GM12892 (cell line): ENCODE measurements at places on chromosomes 16 and 17.

DNA sequence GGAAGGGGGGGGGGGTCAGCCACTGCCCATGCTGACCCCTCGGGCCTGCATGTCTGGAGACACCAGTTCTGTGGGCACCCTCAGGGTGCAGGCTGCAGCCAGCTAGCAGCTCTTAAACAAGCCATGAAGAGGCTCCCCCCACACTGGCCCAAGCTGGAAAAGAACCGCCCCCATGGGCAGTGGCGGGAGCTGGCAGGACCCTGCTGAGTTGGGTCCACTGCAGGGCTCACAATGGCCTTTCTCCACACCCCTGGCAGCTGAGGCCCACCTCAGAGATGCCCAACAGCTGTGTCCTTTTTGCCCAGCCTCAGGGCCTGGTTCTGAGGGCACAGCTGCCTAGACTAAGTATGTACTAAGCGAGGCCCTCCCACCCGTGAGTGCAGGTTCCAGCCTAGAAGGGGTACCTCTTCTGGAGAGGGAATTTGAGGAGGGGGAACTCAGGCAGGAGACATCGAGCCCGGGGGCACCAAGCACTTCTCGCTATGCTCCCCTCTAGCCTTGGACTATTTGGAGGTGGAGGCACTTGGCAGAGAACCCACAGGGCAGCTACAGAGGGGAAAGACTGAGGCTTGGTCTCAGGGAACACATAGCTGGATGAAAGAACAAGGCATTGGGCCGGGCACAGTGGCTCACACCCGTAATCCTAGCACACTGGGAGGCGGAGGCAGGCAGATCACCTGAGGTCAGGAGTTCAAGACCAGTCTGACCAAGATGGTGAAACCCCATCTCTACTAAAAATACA, 3.2 kb downstream of the THRA start:
- DNase-seq = no peak

- DNase-seq = no peak
These were observed 27.0 kb downstream of the MYO1D start for GRCh38 chr17:32849879-32850278.

GRCh38 chr16:4283939-4284338, 11.1 kb upstream of the TFAP4 start:
- DNase-seq = no peak

DNA sequence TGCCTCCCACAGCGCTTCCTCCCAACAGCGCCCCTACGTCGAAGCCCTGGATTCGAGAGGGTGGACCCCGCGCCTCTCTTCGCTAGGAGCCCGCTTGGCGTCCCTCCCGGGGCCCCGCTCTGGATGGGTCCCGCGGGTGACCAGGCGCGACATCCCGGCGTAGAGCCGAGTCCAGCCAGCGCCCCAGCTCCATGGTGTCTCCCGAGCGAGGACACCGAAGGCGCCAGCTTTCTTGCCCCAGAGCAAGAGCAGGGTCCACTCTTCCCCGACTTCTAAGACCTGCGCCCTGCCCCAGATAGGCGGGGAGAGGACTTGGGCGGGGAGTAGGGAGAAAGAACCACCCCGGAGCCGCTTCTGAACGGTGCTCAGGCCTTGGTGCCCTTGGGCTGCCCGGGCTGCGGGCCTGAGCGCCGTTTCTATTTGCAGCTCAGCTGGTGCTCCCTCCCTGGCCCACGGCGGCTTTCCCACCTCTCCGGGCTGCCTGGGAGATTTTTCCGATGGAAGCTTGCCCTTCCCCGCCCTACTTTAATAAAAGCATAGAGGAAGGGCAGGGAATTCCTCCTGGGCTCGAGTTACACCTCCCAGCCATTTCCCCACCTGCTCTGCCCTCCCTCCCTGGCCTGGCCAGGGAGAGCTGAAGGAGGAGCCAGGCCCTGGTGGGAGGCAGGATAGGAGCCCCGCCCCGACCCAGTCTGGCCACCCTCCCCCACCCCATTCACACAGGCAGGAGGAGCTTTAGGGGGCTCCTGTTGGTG, 1.8 kb downstream of the MMP15 start:
- DNase-seq = no peak

DNA sequence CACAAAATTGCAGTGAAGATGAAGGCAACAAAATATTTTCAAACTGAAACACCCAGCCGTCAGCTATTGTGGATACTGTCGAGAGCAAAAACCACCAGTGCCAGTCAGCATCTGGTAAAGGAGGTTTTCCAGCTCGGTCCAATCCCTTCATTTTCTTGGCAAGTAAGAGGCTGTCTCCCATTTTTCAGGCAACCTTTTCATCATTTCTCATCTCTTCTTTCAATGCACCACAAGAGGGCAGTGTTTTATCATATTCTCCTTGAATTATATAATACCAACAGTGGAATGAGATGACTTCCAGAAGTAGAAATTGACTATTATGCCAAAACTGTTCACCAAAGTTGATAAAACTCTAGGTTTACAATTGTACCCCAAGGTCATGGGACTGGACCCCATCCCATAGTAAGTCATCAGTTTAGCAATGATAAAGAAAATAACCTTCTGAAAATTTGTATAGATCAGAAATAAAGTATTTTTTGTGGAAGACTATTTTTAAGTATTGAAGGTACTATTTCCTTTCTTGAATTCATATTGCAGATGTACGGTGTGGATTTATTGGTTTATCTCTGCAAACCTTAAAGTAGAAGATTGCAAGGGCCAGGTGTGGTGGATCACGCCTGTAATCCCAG, 16.8 kb downstream of the NQO1 start:
- DNase-seq = no peak

DNA sequence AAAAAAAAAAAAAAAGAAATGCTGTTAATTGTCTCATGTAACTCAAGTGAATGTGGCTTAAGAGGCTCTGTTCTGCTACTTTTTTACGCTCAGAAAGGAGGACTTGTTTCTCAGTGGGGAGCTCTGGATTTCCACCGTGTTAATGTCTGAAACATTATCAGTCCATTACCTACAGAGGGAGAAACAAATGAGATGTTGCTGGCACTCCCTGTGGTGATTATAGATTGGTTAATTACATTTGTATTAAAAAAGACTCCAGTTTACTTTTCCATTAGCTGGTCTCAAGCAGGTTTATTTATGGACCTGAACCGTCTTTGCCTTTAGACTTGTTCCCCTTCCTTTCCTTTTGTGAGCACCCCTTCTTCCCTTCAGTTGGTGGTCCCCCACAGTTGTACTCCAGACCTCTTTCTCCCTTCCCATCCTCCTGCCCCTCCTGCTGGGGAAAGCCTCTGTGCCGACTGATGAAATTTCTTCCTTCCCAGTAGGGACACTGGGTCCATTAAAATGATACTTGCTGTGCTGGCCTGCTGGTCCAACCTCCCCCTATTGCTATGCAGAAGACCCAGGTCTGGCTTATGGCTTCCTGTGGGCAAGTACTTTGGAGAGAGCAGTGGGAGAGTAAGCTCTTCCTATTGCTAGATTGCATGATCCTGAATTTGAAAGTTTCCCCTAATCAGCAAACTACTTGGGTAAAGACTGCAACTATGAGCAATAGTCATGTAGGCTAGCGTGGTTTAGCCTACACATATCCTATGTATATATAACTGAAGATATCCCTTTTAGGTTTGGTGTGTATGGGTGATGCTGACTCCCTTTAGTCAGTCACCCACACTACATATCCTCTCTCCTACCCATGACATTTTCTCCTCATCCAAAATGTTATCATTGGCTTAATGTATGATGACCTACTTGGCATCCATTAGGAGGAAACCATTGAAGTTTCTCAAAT, 8.1 kb downstream of the CDC6 start:
- DNase-seq = no peak

GRCh38 chr17:70017112-70017511, 57.9 kb upstream of the KCNJ16 start:
- no peak for DNase-seq

DNA sequence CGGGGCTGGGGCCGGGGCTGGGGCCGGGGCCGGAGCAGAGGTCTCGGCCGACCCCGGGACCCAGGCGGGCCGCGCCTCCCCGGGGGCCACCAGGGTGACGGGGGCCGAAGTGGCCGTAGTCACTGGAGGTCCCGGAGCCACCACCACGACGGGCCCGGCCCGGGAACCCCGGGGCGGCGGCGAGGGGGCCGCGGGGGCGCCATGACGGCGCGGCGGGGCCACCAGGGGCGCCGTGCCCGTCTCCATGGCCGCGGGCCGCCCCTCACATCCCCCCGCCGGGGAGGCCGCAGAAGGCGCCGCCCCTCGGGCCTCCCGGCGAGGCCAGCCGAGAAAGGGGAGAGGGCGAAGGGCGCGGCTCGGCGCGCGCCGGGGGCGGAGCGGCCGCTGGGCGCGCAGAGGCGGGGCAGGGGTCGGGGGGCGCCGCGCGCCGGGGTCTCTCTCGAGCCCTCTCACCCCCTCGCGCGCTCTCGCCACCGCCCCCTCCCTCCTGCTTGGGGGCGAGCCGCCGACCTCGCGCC, 297 bp downstream of the TBC1D10B start:
- DNase-seq = no peak

DNA sequence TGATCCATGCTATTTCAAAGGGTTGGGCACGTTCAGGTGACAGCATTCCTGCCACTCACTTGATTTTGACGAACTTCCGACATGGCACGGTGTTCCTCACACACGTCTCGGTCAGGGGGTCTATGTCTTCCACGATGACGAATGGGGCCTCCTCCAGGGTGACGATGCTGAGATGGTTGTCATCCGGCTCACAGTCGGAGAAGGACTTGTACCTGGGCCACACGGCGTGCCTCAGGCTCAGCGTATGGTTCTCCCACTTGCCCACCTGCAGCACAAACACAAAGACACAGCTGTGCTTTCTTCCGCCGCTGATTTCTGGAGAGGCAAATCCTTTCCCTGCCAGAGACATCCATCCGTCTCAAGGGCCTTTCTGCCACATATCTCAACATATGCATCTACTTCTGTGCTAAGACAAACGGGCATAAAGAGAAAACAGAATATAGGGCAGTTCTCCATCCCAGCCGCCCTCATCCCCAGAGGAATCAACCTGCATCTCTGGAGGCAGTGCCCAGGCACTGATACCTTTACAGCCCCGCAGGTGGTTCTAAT, 332.5 kb downstream of the GRIN2A start:
- DNase-seq = no peak

- no peak for DNase-seq
These were observed 30.8 kb downstream of the NDEL1 start for GRCh38 chr17:8466456-8466855.

GRCh38 chr17:31393749-31394146, 2.3 kb downstream of the RAB11FIP4 start:
- no peak for DNase-seq

GRCh38 chr17:19915245-19915978, 47.7 kb upstream of the ULK2 start:
- no peak for DNase-seq

GRCh38 chr17:82657926-82658325, 9.7 kb upstream of the WDR45B start:
- DNase-seq = no peak

- peak; percentile 52 for DNase-seq
These were observed 42.8 kb upstream of the GSE1 start for GRCh38 chr16:85570213-85570734.

DNA sequence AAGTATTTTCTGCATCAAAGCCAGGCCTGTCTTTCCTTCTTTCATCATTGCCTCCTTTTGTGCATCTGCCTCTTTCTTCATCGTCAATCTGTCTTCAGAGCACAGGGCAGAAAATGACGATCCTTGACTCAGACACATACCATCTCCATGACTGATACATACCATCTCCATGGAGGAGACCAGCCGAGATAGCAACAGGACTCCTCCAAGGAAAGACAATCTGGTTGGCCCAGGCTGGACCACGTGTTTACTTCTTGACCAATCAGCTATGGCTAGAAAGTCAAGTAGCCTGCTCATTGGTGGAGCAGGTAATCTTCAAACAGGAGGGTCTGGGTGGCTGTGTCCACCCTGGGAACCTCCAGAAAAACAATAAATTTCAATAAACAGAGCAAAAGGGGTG, 164.6 kb downstream of the CPPED1 start:
- DNase-seq = no peak

GRCh38 chr16:22346483-22346882, 27.9 kb downstream of the CDR2 start:
- DNase-seq = no peak

DNA sequence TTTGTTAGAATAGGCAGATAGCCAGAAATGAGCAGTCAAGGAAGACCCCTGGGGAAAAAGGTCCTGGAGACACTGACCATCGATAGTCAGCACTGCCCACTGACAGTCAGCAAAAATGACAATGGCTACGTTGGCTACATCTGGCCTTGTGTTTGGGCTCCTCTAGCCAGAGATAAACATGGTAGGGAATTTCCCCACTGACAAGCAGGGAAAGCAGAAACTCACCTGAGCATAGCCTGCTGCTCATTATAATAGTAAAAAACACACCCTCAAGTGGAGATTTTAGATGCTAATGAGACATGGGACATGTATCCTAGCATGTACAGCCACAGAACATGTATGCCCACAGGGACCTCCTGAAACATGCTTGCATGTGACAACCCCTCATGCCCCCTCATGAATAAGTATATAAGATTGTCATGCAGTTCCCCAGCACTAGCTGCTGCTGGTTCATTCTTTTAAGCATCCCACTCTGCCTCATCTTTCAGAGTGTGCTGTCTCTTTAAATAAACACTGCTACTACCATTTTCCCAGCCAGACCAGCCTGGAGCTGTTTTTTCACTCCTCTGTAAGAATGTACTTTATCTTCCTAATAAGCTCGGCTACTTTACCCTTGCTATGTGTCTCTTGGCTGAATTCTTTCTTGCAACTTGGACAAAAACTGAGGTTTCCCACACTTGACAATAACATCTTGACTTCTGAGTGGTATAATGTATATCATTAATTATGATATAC, 550.1 kb upstream of the CDH8 start:
- no peak for DNase-seq

DNA sequence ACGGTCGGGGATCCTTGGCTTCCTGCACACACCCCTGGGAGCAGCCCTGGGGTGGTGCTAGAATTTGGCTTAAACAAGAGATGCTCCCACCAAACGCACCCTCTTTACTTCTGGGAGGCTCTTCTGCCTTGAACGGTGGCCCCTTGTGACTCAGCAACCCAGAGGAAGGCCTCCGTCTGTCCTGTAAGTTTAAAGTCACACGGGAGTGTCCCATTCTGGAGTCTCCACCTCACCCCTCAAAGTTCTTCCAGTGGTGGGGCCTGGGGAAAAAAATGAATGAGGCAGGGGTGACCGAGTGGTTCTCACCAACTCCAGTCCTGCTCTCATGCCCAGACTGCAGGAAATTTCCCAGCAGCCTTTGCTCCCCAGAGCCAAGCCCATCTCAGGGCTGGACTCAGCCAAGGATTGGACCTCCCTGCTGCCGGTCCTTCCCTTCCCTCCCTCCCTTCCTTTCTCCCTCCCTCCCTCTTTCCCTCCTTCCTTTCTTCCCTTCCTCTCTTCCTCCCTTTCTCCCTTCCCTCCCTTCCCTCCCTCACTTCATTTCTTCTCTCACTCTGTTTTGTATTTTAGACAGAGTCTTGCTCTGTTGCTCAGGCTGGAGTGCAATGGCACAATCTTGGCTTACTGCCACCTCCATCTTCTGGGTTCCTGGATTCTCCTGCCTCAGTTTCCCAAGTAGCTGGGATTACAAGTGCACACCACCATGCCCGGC, 11.4 kb downstream of the ITGAD start:
- DNase-seq = no peak

GRCh38 chr16:47732523-47733111, 271.5 kb downstream of the PHKB start:
- no peak for DNase-seq
